CD4-positive, alpha-beta T cell treated with Interleukin-15 for 4 hours (primary cell): ENCODE measurements at places on chromosomes 13 and 19.

DNA sequence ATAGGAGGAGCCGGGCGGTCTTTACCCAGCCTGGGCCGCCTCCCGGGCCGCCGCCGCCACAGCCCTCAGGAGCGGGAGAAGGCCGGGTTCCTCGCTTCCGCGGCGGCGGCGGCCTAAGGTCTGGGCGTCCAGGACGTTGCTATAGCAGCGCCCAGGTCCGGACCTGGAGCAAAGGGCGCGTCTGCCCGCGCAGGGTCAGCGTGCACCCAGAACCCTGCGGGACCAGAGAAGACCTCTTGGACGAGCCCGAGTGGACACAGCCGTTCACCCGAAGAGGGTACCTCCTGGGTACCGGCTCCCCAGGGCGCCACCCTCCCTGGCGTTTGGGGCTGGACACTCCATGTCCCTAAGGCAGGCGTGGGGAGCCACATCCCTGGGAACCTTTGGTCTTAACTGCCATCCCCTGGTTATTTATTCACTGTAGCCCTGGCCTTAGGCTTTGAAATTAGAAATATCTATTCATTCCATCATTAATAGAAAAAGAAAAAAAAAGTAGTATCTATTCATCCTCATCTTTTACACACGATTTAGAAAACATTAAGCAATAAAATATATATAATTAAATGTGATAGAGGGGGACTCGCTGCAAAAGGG, 2.4 kb downstream of the DZIP1 start:
- DNase-seq = no peak

DNA sequence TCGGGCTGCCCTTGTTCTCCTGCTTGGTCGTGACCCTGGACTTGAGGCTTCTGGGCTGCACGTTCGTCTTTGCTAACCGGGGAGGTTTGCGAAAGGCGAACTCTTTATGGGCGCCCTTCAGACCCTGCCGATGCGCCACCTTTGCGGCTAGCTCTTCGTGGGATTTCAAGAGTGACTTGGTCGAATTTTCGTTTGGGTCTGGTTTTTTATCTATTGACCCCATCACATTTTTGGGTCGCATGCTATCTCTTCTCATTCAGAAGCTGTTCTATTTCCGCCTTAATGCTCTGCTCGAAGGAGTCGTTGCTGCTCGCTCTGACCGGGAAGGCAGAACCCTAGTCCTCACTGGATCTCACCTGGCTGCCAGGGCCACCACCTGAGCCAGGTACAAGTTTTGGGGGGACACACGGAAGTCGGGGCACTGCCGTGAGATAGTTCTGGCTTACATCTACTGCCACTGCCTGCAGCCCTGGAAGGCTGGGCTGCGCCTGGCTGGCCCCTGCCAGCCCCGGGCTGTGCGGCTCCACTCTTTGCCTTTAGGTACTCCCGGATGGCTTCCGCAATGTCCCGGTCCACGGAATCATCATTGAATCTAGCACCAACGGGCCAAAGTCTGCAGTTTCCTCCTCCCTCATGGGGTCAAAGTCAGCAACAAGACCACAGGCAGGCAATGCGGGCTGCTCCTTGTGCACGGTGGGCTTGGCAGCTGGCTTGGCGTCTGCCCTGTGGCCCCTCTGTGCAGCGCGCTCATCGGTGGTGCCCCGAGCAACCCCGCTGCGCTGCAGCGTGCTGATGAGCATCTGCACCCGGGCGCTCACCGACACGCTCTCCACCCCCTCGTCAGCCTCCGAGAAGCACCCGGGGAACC, 16.2 kb downstream of the RB1 start:
- no peak for DNase-seq

- no peak for DNase-seq
These were observed 46.7 kb downstream of the ZNRF4 start for GRCh38 chr19:5501907-5502306.

DNA sequence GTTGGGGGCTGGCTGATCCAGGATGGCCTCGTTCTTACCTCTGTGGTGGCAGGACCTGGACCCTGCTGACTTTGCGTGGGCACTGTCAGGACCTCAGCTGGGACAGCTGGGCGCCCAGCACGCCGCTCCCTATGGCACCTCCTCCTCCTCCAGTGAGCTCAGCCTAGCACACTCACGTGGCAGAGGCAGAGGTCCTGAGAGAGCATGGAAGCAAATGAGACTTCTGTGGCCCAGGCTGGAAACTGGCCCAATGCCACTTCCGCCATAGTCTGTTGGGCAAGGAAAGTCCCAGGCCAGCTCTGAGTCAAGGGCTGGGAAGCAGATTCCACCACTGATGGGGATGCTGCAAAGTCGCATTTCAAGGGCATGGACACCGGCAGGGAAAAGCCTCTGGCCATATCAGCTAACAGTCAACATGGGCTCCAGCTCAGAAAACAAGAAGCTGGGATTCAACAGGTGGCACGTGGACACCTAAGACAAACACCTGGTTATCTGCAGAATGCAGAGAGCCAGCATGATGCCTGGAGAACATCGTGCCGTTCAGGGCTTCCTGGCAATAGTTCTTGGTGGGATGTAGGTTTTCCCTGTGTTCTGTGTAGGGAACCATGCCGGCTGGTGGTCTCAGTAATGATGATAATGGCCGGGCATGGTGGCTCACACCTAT, 16.7 kb downstream of the MYBPC2 start:
- DNase-seq = no peak

GRCh38 chr13:40777166-40777808, 6.3 kb upstream of the MRPS31 start:
- DNase-seq = peak; percentile 62

- no peak for DNase-seq
These were observed 595.5 kb downstream of the LMO7 start for GRCh38 chr13:76231522-76232167.

GRCh38 chr19:3701200-3701599, 932 bp upstream of the PIP5K1C start:
- DNase-seq = no peak

DNA sequence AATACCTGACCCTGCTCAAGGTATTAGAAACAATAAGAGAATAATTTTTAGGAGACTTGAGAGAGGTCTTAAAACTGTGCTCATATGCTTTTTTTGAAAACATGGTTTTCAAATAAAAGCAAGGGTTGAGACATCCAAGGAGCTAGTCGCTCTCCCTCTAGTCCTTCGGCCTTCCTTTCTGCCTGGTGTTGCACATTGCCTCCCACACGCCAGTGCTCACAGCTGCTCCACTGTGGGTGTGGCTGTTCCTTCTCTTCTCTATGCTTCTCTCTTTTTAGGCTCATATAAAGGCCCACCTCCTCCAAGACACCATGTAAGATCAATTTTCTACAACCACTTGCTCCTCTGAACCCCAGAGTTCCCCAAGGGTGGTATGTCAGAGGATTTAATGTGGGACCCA, 352.6 kb downstream of the ENOX1 start:
- DNase-seq = no peak

DNA sequence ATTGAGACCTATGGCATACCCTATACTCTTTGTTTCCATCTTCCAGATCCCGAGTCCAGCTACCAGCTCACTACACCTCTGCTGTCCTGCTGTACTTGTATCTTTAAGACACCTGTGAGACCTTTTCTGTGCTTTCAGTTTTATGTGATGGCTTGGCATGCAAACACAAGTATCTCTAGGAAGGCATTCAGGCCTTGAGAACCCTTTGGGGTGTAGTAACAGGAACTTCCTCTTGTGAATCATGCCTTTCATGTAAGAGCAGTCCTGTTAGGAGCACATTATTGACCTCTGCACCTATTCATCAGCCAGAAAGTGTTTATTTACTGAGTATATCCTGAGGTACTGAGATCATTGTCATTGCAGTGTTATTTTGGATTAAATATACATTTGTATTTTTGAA, 87.0 kb upstream of the HTR2A start:
- no peak for DNase-seq

DNA sequence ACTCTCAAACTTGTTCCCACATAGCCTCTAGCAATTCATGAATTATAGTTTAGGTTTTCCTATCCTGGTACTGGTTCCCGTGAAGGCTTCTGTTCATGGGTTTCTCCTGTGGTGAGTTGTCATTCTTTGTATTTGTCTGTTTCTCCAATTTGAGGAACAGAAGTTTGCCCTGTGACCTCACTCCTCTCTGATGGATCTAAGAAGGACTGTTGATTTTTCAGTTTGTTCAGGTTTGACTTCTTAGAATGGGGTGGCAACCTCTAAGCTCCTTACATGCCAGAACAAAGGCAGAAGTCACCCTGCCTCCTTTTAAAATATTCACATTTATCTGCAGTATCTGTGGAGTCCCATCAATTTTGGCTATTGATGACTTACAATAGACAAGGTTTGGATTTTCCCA, 354.0 kb downstream of the SPRY2 start:
- no peak for DNase-seq

GRCh38 chr19:56692206-56692895, 20.8 kb upstream of the ZNF835 start:
- DNase-seq = no peak

GRCh38 chr13:96652506-96652905, 341.8 kb downstream of the OXGR1 start:
- DNase-seq = no peak

- peak; percentile 98 for DNase-seq
These were observed at the start of gene ZNF787 for GRCh38 chr19:56121180-56122167. ZNF787 (minus strand) TSS chr19:56121295; CDS start chr19:56103217, 18,078 bp downstream.

DNA sequence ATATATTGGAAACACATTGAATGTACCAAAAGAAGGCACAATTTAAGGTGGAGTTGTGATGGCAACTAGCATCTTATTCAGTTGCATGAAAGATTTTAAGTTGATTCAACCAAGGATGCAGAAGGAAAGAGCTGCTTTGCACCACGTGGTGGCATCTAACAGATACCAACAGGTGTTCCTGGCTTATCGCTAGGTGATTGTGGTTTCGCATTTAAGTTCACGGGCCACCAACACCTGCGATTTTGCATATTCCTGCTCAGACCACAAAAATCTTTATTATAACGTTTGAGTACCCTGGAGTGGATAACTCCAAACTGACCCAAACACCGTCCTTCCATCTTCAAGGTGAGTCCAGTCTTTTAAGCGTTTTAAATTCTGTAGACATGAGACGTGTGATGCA, 45.3 kb downstream of the RGCC start:
- DNase-seq = peak; percentile 40

DNA sequence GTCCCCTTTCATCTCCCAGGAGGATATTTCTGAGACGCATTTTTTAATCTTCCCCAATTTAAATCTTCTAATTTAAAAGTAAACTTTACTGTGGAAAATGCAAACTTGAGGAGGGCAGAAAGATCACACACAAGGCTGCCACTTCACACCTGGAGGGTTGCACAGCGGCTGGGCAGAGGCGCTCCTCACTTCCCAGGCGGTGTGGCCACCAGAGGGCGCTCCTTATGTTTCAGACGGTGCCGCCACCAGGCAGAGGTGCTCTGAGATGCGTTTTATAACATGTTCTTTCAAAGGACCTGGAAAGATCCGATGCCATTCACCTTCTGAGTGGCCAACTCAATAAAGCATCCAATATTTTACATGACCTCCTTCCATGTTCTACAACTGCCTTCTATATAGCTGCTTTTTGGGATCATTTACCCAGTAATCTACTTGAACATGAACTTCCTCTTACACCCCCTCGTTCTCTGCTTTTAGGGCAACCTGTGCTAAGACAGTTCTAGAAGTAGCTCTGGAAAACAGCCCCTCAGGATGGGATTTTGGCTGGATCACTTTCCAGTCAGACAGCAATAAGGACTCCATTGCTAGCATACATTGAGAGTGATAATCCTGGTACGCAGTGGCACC, 14.8 kb upstream of the MTUS2 start:
- DNase-seq = no peak

- no peak for DNase-seq
These were observed 750 bp downstream of the RAB20 start for GRCh38 chr13:110560601-110561343.

GRCh38 chr19:58336216-58336615, 9.4 kb downstream of the ZSCAN22 start:
- no peak for DNase-seq

GRCh38 chr13:26446751-26447150, 110.7 kb upstream of the WASF3 start:
- DNase-seq = no peak

DNA sequence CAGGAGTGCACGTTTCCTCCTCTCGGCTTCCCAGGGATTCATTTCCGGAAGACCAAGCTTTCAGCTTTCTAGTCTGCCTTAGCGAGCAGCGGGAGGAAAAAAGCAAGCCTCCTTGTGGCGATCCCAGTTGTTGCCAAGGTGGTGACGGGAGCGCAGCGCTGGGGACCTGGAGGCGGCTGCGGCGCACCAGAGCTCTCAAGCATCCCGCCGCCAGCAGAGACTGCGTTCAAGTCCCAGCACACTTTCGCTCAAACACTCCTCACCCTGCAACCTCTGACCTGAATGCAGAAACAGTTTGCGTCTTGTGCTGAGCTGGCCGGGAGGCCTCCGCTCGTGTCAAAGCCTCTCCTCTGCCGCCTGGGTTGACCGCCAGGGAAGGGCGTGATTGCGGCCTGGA, 4.9 kb downstream of the GSX1 start:
- no peak for DNase-seq

- no peak for DNase-seq
These were observed 2.7 kb downstream of the CELF5 start for GRCh38 chr19:3227054-3227626.

DNA sequence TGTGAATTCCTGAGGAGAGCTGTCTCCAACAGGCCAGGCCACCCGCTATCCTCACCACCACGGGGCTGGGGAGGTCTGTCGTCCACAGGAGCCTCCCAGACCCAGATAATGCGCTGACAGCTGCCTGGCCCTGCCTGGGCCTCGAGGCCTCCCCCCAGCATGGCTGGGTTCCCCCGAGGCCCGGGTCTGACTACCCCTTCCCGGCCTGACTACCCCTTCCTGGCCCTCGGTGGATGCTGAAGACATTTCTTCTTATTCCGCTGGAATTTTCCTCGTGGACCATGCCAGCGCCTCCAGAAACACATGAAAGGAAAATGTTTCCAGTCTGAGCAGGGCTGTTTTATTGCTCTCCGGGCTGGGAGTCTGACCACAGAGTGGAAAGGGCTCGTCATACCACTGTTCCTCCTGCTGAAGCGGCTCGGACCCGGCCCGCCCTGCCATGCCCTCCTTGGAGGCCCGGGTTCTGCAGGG, 16.8 kb upstream of the COMP start:
- DNase-seq = no peak
